ENCODE measurements at places on chromosomes 12 and 14. TPM values are rescaled to one million over a fixed set of nuclear protein-coding genes. Genes with fewer than 3 reads are reported as not detected.

- DNase-seq = peak; percentile 50
- H3K27ac ChIP-seq = peak overlapping the region; percentile 95
Measured at GRCh38 chr14:31206536-31207286, 882 bp downstream of the HECTD1 start.

DNA sequence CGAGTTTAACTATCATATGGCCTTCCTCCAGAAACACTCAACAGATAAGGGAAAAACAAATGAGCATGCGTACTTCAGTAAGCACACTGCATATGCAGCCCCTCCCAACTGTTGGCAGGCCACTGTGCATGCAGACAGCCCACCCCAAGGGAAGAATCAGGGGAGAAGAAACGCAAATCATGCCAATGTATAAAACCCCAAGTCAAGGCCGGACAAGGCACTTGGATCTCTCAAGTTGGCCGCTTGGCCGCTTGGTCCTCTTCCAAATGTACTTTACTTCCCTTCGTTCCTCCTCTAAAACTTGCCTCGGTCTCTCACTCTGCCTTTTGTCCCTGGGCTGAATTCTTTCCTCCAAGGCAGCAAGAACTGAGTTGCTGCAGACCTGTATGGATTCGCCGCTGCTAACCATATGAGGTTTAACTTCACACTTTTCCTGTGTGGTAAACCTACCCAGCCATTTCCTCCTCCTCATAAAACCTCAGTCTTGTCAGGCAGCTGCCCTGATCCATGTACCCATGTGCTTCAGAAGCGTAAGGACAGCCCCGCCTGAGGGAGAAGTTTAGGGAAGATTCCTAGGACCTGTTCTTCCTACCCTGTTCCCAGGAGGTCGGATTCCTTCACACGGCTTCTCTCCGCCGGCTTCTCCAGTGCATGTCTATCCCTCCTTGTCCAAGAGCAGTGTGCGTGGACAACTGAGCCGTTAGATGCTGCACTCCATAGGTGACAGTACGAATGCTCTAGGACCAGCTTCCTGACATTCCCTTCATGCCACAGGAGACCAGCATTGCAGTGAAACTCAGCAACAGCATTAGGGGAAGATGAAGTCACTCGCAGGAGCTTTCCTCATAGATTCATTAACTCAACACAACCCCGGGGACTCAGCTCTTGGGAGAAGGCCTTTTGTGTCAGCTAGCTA lies 188.0 kb downstream of the MON2 start:
- DNase-seq = no peak
- no peaks in the 10 kb centered on the region for H3K36me3 ChIP-seq
- no peak overlapping the region for H3K27ac ChIP-seq
- H3K27me3 ChIP-seq = peaks cover 23% of the 10 kb centered on the region
- peaks cover 5% of the 10 kb centered on the region for H3K4me1 ChIP-seq

DNA sequence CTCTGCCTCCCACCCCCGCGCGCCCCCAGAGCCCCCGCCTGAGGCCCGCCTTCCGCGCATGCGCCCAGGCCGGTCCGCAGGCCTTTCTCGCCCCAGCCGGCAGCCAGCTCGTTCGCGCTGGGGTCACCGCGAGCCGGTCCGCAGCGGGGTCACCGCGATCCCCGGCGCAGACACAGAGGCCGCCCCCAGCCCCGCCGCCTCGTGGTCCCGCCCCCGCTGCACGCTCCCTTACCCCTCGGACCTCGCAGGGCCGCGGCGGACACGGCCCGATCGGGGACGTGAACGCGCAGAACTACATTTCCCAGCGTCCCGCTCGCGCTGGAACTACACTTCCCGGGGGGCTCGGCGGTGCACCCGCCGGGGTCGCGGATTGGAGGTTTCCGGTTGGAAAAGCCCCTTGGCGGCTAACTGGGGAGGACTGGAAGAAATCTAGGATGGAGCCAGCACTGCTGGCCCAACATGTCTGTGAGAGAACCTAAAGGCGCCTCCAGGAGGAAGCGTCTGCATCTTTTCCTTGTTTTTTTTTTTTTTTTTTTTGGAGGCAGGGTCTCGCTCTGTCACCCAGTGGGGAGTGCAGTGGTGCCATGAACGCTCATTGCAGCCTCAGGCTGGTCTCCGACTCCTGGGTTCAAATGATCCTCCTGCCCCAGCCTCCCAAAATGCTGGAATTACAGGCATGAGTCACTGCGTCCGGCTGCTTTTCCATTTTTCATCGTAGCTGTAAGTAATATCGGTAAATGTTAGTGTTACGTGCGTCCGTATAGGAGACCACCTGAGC lies at the start of gene ZNF605:
Gene ZNF605, minus strand, starts transcription at position 296 of the 778 bp plus-strand sequence. CDS start 10,671 bp downstream, outside the sequence.
- H3K36me3 ChIP-seq = no peaks in the 10 kb centered on the region
- DNase-seq = peak; percentile 79

DNA sequence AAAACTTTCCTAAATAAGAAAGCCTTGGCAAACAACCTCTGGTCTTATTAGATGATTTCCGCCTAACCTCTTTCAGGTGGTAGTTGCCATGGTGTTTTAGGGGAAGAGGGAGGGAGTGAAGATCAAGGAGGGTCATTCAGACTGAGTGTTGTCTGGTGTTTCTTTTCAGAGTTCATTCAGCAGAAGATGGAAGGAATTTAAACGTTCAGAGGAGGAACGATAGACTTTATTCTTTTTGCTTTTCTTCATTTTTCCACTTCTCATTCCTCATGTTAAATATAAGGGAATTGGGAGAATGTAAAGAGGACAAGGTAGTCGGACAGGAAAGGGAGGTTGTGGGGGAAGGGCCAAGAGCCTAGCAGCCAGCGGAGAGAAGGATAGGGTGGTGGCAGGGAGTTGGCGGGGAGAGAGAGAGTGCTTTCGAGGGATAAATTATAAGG lies 17.4 kb upstream of the SALL2 start:
- H3K27me3 ChIP-seq = peaks cover 8% of the 10 kb centered on the region
- DNase-seq = no peak
- H3K27ac ChIP-seq = no peak overlapping the region

GRCh38 chr12:128823216-128823915 lies 392 bp downstream of the SLC15A4 start:
- H3K4me3 ChIP-seq = peak overlapping the region; percentile 84
- H3K36me3 ChIP-seq = peaks cover 8% of the 10 kb centered on the region
- no peak for DNase-seq
- H3K27ac ChIP-seq = no peak overlapping the region

- H3K4me1 ChIP-seq = no peaks in the 10 kb centered on the region
- no peaks in the 10 kb centered on the region for H3K36me3 ChIP-seq
- no peak overlapping the region for H3K4me3 ChIP-seq
- no peak for DNase-seq
Measured at GRCh38 chr12:48883305-48884161, 17.9 kb upstream of the RND1 start.

DNA sequence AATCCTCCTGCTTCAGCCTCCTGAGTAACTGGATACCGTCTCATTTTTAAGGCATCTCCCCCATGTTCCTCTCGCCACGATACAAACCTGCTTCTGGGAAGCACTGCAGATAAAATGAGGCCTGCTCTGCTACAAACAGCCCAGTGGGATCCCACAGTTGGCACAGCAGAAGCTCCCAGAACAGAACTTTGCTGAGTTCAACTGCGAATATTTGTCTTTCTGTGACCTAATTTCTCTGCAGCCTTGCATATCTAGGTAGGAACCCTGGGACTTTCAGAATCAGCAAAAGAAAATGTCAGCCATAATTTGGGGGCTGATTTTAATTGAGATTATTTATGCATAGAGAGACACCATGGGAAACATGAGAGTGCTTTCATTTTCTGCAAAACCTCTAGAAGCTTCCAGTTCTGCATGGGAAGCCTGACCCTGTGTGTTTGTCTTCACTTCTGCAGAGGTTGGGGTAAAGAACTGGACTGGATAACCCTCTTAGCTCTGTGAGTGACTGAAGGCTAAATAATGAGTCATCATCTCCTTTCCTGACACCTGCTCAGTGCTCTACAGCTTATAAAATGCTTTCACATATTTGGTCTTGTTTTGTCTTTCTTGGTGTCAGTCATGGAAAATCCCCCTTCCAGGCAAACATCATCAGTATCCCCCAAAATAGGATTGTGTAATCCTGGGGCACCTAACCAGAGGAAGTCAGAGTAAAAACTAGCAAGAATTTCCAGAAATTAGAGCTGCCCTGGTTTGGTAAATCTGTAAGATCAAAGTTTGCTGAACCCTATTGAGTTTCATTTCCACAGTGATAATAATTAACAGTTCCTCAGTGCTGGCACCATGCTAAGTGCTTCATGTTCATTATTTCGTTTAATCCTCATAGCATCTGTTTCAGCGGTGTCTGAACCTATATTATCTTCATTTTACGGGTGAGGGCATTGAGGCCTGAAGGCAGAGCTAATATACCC lies 185.8 kb downstream of the SLC15A4 start:
- no peak overlapping the region for H3K27ac ChIP-seq
- H3K4me1 ChIP-seq = no peaks in the 10 kb centered on the region
- no peak for DNase-seq
- no peaks in the 10 kb centered on the region for H3K36me3 ChIP-seq
- no peak overlapping the region for H3K4me3 ChIP-seq
- H3K27me3 ChIP-seq = no peaks in the 10 kb centered on the region

DNA sequence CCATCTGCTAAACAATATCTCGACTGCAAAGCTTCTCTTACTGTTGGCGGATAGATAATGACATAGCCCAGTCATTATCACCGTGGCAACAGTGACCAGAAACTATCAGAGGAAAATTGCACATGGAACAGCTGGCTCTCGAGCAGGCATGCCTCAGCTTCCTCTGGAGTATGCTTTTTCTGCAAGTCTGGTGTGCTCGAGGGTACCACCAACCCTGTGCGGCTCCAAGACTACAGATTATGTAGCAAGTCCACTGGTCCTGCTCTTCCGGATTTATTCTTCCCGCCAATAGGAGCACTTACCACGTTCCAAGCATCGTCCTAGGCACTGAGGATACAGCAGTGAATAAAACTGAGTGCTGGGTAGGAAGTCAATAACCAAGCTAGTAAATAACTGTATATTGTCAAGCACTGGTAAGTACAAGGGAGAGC lies 1.4 kb upstream of the GLRX5 start:
- peak overlapping the region; percentile 80 for H3K27ac ChIP-seq
- no peaks in the 10 kb centered on the region for H3K27me3 ChIP-seq
- H3K36me3 ChIP-seq = peaks cover 13% of the 10 kb centered on the region
- peak overlapping the region; percentile 92 for H3K4me3 ChIP-seq
- H3K4me1 ChIP-seq = peaks cover 29% of the 10 kb centered on the region

- peak overlapping the region; percentile 92 for H3K27ac ChIP-seq
- H3K36me3 ChIP-seq = no peaks in the 10 kb centered on the region
- H3K27me3 ChIP-seq = no peaks in the 10 kb centered on the region
- H3K4me1 ChIP-seq = peaks cover 18% of the 10 kb centered on the region
- H3K4me3 ChIP-seq = peak overlapping the region; percentile 55
Measured at GRCh38 chr12:13101821-13102375, 1.6 kb downstream of the GSG1 start.

GRCh38 chr12:98868538-98868937 lies 223.4 kb downstream of the APAF1 start:
- DNase-seq = no peak
- H3K36me3 ChIP-seq = no peaks in the 10 kb centered on the region
- no peak overlapping the region for H3K27ac ChIP-seq
- H3K27me3 ChIP-seq = no peaks in the 10 kb centered on the region
- no peaks in the 10 kb centered on the region for H3K4me1 ChIP-seq

- H3K4me3 ChIP-seq = no peak overlapping the region
- H3K36me3 ChIP-seq = no peaks in the 10 kb centered on the region
Measured at GRCh38 chr12:52151837-52152783, 39.7 kb downstream of the KRT80 start.

DNA sequence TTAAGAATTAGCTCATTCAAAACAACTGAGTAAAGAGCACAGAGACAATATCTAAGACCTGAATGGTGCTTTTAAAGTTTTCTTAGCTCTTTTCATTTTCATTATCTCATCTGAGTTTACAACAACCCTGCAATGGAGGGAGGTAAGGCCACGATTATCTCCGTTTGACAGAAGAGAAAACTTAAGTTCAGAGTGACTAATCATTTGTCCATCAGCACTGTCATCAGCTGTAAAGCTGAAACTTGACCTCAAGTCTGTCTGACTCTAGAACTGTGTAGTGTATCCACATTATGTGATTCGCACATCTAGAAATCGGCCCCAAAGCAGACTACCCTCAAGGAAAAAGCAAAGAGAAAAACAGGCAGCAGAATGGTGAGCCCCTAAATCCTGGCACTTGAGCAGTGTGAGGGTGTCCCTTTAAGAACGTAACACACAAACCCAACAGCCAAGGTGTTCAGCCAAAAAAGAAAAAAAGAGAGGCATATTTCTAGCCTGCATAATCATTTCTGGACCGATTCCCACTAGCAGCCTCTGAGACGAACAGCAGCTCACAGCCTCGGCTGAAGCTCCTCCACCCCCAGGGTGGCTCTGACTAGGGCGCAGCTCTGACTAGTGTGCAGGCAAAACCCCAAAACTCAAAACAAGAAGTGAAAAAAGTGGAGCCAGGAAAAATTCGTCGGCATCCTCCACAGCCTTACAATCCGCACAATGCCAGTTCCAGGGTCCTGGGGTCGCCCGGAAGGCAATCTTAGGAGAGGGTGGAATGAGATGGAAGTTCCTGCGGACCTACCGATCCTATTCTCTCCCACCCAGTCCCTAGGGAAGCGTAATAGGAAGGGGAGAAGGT lies 1.6 kb downstream of the STXBP6 start:
- no peak for DNase-seq
- peaks cover 10% of the 10 kb centered on the region for H3K4me1 ChIP-seq
- H3K27ac ChIP-seq = no peak overlapping the region
- H3K27me3 ChIP-seq = peaks cover 33% of the 10 kb centered on the region

- no peak for DNase-seq
- H3K4me3 ChIP-seq = no peak overlapping the region
- no peak overlapping the region for H3K27ac ChIP-seq
- peaks cover 4% of the 10 kb centered on the region for H3K27me3 ChIP-seq
- H3K4me1 ChIP-seq = no peaks in the 10 kb centered on the region
Measured at GRCh38 chr12:29073631-29074239, 75.3 kb upstream of the FAR2 start.

- H3K27me3 ChIP-seq = no peaks in the 10 kb centered on the region
- no peaks in the 10 kb centered on the region for H3K4me1 ChIP-seq
- no peak overlapping the region for H3K27ac ChIP-seq
- DNase-seq = no peak
- no peak overlapping the region for H3K4me3 ChIP-seq
- H3K36me3 ChIP-seq = no peaks in the 10 kb centered on the region
Measured at GRCh38 chr14:105138551-105139111, 29.9 kb downstream of the JAG2 start.

Gene NUBPL
- 9.7 TPM for total RNA-seq

Gene ADAM20
- total RNA-seq = 0.93 TPM

Gene POTEG
- not detected for total RNA-seq

Gene CORO1C
- total RNA-seq = 11.4 TPM
